ENCODE measurements at places on chromosomes 2 and 18.

- peak; percentile 61 for DNase-seq
Measured at GRCh38 chr2:233867993-233868532, at the start of gene MSL3B. Gene MSL3B, minus strand, starts transcription at chr2:233868386.

GRCh38 chr2:39059366-39059952 lies 61.4 kb downstream of the SOS1 start:
- peak; percentile 2 for DNase-seq

DNA sequence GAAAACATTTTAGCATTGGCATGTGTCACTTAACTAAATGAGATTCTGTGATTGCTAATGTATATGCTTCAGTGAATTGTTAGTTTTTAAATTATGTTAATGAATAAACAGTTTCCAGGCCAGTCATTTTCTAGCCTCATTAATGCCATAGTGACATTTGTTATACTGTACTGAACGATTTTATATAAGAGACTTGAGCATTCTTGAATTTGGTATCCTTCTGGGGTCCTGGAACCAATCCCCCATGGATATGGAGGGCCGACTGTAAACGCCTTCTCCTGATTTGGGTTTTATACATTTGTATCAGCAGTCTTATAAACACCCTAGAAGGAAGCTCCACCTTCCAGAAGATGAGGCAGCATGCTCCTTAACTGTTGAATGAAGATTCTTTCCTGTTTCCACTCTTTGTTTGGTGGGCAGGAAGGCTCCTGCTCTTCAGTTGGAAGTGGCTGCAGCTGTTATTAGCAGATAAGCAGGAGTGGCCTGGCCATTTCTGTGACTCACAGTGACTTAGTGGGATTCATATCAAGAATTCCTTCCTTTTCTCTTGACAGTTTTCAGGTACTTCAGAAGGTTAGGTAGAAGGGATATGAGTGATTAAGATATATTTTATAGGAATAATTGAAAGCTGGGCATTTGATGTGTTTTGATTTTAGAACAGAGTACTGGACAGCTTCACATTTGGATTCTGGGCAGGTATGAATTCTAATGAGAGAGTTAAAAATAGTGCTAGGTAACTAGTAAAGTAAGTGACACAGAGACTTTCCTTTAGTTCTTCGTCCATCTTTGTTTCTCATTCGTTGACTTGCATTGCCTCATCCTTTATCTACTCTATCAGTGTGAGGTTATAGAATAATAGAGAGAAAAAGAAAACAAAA lies 124.9 kb downstream of the PLCL1 start:
- no peak for DNase-seq

- peak; percentile 59 for DNase-seq
Measured at GRCh38 chr2:17851731-17852585, 26.5 kb upstream of the KCNS3 start.

DNA sequence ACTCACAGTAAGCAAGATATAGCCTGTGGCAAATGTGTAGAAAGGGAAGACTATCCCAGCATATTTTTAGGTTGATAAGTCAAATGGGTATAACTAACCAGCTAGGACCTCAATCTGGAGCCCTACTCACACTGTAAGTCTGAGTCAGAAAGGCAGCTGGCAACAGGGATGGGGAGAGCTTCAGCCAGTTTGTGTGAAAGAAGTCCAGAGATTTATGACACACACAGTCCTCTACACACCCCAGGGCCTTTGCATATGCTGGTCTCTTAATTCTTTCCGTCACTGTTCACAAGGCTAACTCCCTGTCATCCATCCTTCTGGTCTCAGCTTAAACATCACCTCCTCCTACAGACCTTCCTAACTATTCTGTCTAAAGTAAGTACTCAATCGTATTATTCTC lies 5.9 kb upstream of the TCF4 start:
- DNase-seq: no peak

DNA sequence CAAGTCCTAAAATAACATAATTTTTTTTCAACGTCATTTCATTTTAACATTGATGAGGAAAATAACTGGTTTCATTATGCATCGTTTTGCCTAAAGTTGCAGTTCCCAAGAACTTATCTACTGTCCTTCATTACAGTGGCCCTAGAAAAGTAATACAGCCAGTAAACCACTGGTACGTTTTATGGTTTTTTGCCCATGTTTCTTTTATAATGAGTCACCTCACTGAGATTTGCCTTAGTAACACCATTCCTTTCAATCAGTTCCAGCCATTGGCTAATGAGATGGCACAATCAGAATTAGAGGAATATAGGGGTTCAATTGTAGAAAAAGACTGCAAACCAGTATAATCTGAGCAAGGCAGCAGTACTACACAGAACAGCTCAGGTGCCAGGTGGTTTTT lies 422.6 kb upstream of the LYPD1 start:
- DNase-seq: no peak

- DNase-seq: no peak
Measured at GRCh38 chr18:9839853-9840252, 45.9 kb upstream of the TXNDC2 start.

GRCh38 chr2:127052057-127052770 lies 54.7 kb downstream of the BIN1 start:
- DNase-seq: no peak

GRCh38 chr2:119756837-119757236 lies 2.9 kb upstream of the PTPN4 start:
- peak; percentile 55 for DNase-seq

- DNase-seq: no peak
Measured at GRCh38 chr2:184125867-184126266, 472.5 kb upstream of the ZNF804A start.

DNA sequence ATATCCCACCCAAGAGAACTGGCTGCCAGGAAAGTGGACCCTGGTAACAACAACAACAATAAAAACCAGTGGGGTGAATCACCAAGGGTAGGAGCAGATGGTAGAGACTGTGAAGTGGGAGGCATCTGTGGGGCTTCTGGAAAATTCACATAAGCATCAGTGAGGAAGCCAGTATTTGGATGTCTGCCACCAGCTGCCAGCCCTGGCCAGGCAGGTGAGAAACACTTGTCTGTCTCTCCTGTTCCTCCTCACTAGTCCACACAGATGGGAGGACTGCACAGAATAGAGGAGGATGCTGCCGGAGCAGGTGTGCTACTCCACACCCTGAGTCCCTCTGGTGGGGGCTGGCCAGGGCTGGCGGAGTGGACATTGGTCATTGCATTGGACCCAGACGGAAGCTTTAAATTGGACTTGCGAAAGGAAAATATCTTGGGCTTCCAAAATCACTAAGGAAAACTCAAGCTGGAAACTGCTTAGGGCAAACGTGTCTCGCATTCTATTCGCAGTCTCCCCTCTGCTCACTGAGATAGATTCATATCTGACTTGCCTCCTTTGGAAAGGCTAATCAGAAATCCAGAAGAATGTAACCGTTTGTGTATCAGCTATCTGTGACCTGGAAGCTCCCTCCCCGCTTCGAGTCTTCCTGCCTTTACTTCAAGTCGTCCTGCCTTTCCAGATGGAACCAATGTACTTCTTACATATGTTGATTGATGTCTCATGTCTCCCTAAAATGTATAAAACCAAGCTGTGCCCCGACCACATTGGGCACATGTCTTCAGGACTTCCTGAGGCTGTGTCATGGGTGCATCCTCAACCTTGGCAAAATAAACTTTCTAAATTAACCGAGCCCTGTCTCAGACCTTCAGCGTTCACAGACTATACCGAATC lies 69.1 kb downstream of the NAB1 start:
- no peak for DNase-seq

DNA sequence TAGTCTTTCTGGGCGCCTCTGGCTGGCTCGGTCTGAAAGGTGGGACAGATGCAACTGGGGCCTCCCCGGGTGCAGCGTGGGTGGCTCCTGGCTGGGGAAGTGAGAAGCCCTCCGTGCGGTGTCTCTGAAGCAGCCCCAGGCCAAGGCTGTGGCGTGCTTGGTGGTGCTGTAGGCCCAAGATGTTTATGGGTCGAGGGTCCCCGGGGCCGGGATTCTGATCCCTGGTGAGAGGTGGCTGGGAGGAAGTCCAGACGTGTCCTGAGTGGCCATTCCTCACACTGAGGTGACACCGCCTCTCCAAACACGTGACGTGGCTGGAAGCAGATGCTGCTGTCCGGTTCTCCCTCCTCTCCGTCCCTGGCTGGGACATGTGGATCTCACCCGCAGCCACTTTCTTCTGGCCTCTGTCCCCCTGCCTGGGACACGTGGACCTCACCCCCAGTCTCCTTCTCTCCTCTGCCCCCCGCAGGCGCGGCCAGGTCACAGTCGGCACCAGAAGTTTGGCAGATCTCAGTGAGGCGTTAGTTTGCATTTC lies 12.6 kb downstream of the RTP5 start:
- DNase-seq: peak; percentile 13

GRCh38 chr2:154392256-154392655 lies 306.2 kb upstream of the KCNJ3 start:
- DNase-seq: no peak

GRCh38 chr2:97914691-97915213 lies 81.0 kb downstream of the TMEM131 start:
- DNase-seq: no peak

DNA sequence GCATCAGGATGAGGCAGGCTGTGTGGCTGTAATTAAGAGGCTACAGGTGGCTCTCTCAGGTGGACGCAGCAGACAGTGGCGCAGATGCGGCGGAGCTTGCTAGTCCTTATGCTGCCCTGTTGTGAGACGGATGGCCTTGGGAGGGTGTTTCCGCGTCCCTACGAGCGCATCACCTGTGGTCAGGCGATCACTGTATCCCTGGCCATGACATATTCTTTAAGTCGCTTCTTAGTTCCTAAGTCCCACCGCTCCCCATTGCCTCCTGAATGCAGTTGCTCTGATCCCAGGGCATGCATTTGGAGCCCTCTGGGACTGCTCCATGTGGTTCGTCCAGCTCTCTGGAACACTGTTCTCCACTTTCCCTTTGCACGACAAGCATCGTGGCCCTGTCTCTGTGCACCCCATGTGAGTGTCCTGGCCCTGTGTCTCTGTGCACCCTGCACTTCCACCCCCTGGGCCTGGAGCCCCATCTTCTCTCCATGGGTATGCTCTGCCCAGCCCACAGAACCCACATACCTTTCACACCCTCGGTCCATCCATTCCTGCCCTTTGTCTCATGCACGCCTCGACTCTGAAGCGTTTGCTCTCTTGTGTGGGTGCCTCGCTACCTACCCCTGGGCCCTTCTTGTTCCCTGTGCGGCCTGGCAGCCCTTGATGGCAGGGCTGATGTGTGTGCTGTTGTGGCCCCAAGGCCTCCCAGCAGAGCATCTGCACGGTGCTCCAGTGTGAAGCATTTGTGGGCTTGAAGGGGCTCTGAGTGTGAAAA lies 74.4 kb downstream of the SH3RF3 start:
- no peak for DNase-seq

DNA sequence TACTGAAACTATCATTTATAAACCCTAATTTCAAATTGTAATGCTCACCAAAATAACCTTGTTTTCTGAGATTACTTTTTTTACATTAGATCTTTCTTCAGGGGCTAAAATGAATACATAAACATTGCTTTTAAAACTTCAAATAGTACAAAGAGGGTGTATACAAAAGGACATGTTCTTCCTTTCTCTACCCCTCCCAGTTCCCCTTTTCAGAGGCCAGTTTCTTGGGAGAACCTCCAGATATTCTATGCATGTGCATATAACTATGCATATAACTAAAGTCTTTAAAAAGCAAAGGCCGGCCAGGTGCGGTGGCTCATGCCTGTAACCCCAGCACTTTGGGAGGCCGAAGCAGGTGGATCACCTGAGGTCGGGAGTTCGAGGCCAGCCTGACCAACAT lies 10.6 kb upstream of the FAM117B start:
- peak; percentile 30 for DNase-seq

DNA sequence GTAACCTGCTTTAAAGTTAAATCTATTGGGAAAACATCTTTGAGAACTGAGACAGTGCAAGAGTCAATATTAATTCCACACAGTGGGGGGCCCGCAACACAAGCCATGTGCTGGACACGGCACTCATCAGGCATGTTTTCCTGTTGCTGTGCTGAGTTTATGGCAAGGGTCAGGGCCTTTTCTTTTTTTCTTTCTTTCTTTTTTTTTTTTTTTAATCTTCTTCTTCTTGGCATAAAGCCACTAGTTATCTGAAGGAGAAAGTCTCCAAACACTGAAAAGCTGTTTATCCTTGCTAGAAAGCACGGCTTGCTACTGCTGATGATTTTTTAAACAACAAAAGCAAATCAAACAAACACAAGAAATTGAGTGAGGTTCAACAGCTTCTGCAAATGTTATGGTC lies 252.1 kb downstream of the ZNF521 start:
- no peak for DNase-seq

GRCh38 chr2:44456946-44457345 lies 95.2 kb downstream of the CAMKMT start:
- DNase-seq: no peak

GRCh38 chr2:141911485-141912066 lies 219.2 kb downstream of the LRP1B start:
- peak; percentile 2 for DNase-seq
